ENCODE measurements at places on chromosomes 5 and 9.

DNA sequence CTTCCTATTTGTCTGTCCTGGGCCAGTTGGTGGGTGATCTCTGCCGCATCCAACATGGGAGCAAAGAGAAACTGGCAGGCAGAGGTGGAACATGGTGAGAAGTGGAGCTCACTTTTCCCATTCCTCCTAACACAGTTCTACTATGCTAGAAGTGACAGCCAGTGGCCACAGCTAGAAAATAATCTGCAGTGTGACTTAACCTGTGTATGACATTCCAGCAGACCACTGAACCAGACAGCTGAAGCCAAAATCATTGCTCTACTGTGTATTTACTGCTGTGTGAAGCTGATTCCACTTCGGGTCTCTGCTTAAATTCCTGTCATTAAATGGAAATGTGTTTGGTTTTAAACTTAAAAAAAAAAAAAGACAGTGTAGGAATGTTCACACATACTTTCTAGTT, 523.0 kb downstream of the MTRR start:
- peak; percentile 22 for DNase-seq

DNA sequence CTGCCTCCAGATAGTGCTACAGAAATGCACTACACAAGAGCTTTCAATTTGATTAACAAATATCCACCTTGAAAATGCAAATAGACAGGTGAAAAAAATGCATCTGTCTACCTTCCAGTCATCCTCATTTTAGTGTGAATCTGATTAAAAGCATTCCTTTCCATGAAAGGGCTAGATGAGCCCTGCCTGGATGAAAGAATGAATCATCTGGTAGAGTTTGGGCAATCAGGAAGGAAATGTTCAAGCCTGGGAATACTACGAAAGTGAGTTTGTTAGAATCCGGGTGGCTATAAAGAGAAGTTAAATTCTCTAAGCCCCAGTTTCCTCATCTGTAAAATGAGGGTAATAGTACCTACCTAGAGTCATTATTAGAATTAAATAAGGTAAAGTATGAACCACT, 142.6 kb downstream of the FAM114A2 start:
- DNase-seq, result no peak

- peak; percentile 97 for DNase-seq
These were observed 2.5 kb upstream of the NDFIP1 start for GRCh38 chr5:142106061-142106460.

DNA sequence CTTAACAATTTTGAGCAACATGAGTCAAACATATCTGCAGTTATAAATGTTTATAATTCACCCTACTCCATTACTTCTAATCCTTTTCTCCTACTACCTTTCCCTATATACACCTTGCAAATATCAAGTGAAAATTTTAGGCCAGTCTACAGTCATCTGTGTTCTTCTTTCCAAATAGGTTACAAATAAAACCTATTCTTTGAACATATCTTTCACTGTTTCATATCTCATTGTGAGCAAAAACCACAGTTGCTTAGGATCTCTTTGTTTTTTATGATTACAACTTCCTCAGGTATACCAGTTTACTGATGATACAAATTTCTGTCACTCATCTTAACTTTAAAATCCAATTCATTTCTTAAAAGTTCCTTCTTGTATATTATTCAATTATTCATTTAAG, 34.4 kb downstream of the RFX3 start:
- DNase-seq, result no peak

- peak; percentile 31 for DNase-seq
These were observed 82.6 kb downstream of the PBX3 start for GRCh38 chr9:125829743-125830142.

- peak; percentile 19 for DNase-seq
These were observed 28.4 kb downstream of the LMX1B start for GRCh38 chr9:126642010-126642744.

DNA sequence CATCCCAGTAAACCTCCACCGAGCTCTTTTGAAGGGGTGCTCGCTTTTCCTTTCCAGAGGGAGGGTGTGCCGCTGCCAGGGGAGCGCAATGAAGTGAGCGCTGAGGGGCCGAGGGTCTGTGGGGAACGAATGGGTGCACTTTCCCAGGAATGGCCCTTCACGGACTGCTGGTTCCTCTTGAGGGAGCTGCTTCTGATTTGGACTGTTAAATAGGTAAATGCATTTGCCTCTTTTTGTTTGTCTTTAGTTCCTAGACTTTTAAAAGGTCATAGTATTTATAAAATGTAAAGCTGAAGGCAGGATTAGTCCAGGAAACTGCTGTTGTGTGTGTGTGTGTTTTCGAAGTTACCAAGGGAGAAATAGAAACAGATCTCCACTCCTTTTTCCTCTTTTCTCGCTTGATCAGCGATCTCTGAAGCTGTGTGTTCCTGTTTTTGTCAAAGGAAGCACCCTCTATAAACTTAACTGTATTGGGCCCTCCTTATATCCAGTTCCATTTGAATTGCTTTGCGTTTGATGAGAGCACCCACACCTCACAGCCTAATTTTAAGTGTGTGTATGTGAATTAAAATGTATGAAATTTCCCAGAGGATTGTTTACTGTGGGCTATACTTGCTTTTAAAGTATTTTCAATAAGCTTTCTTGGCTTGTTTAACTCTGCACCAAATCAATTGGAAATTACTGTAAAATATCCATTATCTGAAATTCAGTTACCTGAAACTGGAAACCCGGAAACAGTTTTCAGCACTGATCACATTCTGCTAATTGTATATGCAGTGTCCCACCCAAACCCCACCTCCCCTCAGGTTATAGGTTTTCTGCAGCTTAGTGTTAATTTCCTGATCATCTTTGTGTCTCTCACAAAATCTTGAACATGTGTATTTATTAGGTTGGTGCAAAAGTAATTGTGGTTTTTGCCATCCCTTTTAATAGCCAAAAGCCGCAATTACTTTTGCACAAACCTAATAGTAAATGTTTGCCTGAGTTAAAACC, 966 bp downstream of the SNX2 start:
- DNase-seq, result peak; percentile 80

- no peak for DNase-seq
These were observed 83.7 kb downstream of the MYO10 start for GRCh38 chr5:16852251-16853005.

GRCh38 chr9:116494815-116495634, 192.1 kb upstream of the TRIM32 start:
- no peak for DNase-seq

DNA sequence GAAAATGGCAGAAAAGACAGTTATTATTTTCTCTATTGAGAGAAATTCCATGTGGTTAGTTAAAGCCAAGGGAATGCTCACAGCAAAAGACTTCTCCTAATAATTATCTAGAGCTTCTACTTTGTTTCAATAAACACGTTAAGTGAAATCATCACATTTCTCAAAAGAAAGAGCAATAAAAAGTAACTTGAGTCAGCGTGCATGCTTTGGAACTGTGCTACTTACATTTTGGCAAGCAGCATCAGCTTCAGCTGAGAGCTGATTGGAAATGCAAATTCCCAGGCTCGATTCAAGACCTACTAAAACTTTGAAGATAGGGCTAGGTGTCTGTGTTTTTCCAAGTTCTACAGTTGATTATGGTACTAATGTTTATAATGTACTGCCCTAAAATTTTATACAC, 132.1 kb downstream of the CDH18 start:
- DNase-seq, result peak; percentile 18

GRCh38 chr5:169795338-169795737, 158.3 kb downstream of the DOCK2 start:
- no peak for DNase-seq

DNA sequence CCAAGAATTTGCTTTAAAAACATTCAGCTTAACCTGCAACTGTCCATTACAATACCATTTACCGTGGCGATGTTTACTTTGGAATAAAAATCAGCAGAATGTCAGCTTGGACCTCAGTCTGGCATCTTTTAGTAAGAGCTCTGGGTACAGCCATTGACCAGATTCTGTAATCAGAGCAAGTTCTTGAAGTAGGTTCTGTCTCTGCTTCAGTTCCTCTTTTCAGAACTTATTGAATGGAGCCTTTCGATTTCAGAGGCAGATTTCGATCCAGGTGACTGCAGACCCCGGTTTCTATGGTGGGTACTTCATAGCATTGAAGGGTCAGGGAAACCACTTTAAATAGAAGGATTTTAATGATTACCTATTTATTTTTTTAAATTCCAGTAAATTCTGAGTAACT, 53.4 kb upstream of the SV2C start:
- DNase-seq, result no peak

GRCh38 chr9:4130166-4130565, 169.7 kb downstream of the GLIS3 start:
- DNase-seq, result no peak

- no peak for DNase-seq
These were observed 123.8 kb downstream of the GDNF start for GRCh38 chr5:37715992-37716391.

- DNase-seq, result no peak
These were observed 3.8 kb downstream of the TGFBI start for GRCh38 chr5:136032564-136032963.

GRCh38 chr5:159089675-159090074, 10.0 kb downstream of the EBF1 start:
- no peak for DNase-seq

GRCh38 chr5:165477546-165477945, 1972.1 kb downstream of the MAT2B start:
- peak; percentile 94 for DNase-seq

GRCh38 chr5:54362992-54363625, 52.7 kb upstream of the ARL15 start:
- no peak for DNase-seq

DNA sequence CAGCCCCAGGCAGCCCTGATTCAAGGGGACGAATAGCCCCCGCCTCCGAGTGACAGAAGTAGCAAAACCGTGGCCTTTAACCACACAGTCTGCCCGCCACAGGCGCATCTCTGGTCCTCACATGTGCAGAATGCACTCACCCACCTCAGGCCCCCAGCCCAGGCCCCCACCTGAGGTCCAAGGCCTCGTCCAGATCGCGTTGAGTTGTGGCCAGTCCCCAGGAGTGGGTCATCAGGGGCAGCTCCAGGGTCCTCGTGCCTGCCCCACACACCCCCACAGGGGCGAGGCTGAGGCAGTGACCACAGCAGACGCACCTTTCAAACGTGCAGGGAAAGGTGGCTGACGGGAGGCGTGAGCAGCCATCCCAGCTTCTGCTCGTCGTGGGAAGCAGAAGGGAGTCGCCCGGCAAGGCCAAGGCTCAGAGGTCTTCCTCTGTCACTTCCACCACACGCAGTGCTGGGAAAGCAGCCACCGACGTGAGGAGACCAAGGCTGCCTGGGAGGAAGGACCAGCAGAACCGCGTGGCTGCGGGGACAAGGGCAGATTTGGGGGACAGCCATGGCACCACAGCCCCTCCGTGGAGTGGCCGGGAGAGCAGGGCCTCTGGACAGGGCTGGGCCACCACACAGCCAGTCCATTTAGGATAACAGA, 77.8 kb upstream of the OTULINL start:
- no peak for DNase-seq

GRCh38 chr5:150700246-150700593, 642 bp downstream of the RBM22 start:
- DNase-seq, result no peak

DNA sequence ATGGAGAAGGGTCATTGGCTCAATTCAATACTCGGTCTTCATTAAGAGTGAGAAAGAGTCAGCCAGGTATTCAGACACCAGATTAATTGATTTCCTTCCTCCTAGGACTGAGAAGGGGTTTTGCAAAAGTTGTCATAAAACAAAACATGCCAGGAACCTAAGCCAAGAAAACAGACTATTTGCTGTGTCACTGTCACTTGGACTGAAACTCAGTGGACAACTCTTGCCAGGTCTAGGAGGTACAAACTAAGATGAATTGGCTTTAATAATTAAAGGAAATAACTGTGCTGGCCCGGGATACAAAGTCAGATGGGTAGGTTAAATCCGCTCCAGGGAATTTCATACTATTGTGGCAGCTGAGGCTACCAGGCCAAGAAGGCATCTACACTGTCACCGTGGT, 71.1 kb upstream of the TBC1D9B start:
- DNase-seq, result no peak

GRCh38 chr9:77917800-77918199, 113.8 kb downstream of the GNAQ start:
- no peak for DNase-seq

DNA sequence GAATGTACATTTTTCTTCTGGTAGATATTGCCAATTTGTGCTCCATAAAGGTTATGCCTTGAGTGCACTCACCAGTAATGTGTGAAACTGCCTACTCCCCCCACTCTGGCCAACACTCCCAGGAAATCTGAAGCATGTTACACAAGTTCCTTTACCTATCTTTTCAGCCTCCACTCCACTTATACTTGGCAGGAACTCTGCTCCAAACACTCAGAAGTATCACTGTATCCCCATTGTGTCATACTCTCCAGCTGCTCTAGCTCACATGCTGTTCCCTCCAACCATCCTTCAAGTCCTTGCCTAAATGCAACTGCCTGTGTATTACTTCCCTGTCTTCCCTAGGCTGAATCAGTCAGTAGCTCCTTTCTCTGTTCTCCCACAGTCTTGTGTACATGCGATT, 28.3 kb downstream of the POU4F3 start:
- no peak for DNase-seq

- DNase-seq, result peak; percentile 77
These were observed 276.1 kb downstream of the ARRDC3 start for GRCh38 chr5:91106842-91107511.

- no peak for DNase-seq
These were observed 56.8 kb upstream of the CPEB4 start for GRCh38 chr5:173831196-173831914.

DNA sequence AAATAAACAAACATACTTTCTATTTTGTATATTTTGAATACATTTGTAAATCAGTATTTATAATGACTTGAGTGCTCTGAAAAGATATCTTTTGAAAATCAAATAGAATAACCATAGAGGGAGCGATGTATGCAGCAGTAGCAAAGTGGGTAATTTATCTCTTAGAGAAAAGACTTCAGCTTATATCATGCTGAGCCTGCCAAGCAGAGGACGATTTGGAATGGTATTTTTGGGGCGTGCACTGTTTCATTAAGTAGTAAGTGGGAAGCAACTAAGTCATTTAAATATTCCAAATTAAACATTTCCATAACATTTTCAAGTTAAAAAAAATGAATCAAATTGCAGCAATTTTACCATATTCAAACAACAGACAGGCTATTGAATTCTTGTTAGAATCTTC, 147.6 kb downstream of the CDH10 start:
- no peak for DNase-seq

DNA sequence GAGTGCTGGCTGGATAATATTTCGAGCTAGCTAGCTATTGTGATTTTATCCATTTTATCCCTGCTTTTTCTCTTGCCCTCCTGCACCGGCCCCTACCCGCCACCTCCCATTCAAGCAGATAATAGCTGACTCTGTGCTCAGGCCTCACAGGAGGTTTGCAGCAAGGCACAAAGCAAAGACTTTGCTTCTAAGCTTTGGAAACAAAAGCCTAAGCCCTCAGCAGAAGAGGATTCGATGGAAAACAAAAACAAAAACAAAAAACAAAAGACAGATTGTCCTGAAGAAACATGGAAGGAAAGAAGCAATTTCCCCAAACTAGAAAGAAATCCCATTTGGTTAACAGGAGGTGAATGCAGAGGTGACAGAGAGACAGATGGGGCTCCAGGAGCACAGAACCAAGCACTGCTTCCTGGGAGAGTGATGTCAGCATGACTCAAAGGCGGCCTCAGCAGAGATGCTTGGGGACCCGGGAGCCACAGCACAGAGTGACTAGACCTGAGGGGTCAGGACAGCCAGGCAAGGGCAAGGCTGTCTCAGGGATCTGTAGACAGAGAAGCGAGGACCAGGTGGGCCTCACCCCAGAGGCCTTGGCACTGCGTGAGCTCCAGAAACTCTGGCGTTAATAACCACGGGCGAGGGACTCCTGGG, 28.4 kb downstream of the MTX3 start:
- no peak for DNase-seq
